ENCODE measurements at places on chromosomes 3 and 15. TPM values are rescaled to one million over a fixed set of nuclear protein-coding genes. Genes with fewer than 3 reads are reported as not detected.

DNA sequence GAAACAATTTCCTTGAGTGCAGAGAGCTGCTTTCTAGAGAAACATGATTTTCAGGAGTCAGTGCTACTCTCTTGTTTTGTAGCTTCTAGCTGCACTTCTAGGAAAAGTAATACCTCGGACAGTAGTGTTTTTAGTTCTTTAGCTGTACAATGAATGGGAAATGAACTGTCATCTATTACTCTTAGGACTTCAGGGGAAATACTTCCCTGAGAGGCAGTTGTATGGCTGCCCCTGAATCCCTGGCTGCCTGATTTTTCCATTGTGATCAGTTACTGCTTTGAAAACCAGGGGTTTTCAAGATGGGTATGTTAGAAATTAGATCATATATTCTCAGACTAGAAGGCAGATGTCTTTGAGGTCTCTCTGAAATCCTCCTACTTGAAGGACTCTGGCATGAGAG lies 200.3 kb upstream of the SEMA6D start:
- no peak for DNase-seq

TASOR gene
- total RNA-seq, result 120 TPM

GRCh38 chr3:149579838-149580542 lies 77.8 kb downstream of the WWTR1 start:
- DNase-seq, result no peak

- DNase-seq, result no peak
These were observed 39.9 kb upstream of the ULK4 start for GRCh38 chr3:42001777-42002176.

GRCh38 chr15:62394079-62394478 lies 229.0 kb upstream of the C2CD4B start:
- DNase-seq, result no peak

- no peak for DNase-seq
These were observed 76.9 kb upstream of the SLCO2A1 start for GRCh38 chr3:134106580-134106979.
